Stimulated activated CD4-positive, alpha-beta T cell treated with anti-CD3 and anti-CD28 coated beads, Interleukin-2, amount 100 ng/mL, for 48 hours (primary cell): ENCODE measurements at places on chromosomes 12 and 14.

DNA sequence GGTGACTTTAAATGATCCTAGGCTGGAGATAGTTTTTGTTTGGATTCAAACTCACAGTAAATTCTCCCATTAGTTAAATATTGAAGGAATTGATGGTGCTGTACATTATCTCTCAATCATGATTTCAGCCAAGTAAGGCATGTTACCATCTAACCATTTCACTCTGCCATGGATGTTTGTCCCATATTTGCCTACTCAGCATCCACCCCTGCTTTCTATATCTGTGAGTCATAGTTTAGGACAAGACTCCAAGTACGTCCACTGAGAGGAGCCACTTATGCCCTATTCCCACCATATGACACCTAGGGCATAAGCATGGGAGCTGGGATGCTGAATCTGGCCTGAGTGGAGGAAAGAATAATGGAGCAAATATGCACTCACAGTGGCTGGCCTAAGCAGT lies 155.2 kb downstream of the RPL10L start:
- no peak for DNase-seq

DNA sequence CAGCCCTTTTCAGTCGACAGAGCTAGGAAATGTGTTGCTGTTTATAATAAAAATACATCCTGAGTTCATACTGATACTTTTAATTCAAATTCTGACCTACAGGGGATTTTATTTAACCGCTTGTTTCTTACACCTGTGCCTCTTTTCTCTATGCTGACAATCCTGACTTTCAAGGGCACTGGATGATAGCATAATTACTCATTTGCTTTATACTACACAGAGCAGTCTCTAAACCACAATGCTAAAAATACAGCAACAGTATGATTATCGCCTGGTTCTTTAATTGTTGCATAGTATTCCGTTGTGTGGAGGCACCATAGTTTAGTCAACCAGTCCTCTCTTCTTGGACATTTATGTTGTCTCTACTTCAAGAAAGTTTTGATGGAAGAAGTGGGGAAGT lies 372.9 kb downstream of the DPF3 start:
- no peak for DNase-seq

GRCh38 chr12:26266881-26267280 lies 71.5 kb downstream of the SSPN start:
- no peak for DNase-seq

DNA sequence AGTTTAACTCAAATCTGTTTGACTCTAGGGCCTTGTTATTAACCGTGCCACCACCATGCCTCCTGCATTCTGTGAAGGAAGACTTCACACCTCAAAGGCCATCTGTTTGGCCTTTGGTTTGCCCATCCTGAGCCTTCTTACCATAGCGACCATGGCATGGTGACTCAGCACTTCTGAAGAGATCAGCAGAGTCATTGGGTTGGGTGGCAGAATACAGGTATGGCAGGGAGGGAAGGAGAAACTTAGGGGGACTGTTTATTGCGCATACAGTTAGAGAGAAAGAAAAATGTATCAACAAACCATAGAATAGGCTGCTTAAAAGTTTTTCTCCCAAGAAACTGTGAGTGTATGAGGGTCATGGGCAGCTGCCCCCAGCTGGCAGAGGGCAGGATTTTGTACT lies 49.2 kb downstream of the DAD1 start:
- no peak for DNase-seq

- peak; percentile 39 for DNase-seq
Measured at GRCh38 chr12:67827820-67828383, 161.3 kb upstream of the IFNG-AS1 start.

DNA sequence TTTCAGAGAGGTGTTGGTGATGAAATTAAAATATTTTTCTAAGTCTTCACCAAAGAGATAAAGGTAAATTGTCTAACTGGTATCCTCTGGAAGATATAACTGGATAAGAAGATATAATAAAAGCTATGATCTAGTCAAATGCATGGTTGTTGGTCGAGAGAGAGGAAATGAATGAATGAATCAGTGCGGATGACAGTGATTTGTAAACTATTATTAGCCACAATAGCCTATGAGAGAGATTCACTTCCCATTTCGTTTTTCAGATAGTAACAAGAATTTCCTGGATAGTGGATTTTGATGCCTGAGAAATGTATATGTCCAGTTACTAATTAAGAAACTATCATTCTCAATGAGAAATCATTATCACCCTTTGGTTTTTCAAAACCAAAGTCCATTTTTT lies 63.1 kb downstream of the HEATR5A start:
- no peak for DNase-seq

- no peak for DNase-seq
Measured at GRCh38 chr12:122381021-122381420, 41.4 kb downstream of the CLIP1 start.

DNA sequence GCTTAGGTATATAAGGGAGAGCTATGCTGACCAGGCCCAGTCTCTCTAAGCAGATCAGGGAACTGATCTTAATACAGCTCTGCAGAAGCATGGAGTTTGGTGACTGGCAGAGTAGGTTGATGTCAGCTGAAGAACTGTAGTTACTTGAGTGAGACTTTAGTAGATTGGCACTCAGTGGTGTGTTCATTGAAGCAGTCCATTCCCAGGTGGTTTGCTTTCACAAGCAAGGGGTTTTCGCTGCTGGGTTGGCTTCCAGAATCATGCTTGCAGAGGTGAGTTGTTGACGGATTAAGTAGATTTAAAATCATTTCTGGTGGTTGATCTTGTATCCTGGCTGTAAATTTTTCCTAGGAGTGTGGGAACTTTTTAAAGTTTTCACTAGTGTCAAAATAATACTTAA lies 6.5 kb upstream of the DHRS7 start:
- no peak for DNase-seq

DNA sequence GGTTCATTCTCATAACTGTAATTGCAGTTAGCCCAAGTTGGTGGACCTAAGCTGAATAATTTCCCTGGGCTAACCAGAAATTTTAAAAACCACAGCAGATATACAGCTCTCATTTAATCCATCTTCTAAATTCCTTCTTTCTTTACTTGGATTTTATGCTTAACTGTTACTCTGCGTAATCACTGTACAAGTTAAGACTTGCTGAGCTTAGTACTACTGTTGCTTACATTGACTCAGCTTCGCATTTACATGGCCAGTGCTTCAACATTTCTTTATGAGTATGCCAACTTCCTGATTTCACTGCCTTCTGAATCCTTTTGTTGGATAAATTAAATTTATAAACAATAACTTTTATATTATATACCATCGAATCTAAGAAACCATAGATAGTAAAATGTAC lies 147.4 kb downstream of the SLC38A4 start:
- DNase-seq, result no peak

GRCh38 chr14:26621807-26622560 lies 24.2 kb upstream of the NOVA1 start:
- no peak for DNase-seq

- DNase-seq, result no peak
Measured at GRCh38 chr12:9625019-9625418, 17.3 kb upstream of the KLRB1 start.

GRCh38 chr12:1835211-1836131 lies 15.1 kb downstream of the LRTM2 start:
- no peak for DNase-seq

GRCh38 chr12:121326996-121327674 lies 25.1 kb downstream of the ANAPC5 start:
- DNase-seq, result no peak

- DNase-seq, result no peak
Measured at GRCh38 chr12:131753005-131753404, 42.1 kb downstream of the SFSWAP start.

- no peak for DNase-seq
Measured at GRCh38 chr12:132469423-132469822, 20.5 kb upstream of the FBRSL1 start.

- no peak for DNase-seq
Measured at GRCh38 chr12:10205220-10205807, 7.4 kb upstream of the GABARAPL1 start.

DNA sequence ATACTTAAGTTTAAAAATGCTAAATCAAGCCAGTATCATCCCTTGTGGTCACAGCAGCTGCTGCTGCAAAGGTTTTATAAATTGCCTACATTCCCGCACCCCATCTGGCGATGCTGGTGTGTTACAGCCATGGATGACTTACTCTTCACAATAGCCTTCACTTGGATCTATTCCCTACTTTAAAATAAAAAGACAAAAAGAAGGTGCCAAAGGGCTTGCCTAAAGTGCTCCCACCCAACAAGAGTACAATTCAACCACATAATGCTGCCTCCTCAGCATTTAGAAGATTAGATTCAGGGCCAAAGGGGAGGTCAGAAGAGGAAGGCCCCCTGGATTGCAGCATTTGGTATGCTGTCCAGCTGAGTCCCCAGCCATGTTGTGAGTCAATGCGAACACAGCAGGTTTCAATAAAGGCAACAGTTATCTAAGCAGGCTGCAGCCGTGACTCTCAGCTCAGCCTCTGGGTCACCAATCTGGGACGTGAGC lies 176.1 kb downstream of the DAD1 start:
- DNase-seq, result no peak

GRCh38 chr12:122918827-122919226 lies 22.9 kb upstream of the VPS37B start:
- DNase-seq, result no peak

GRCh38 chr12:112375105-112375504 lies 7.1 kb downstream of the HECTD4 start:
- DNase-seq, result no peak

GRCh38 chr14:94571395-94571794 lies 9.8 kb upstream of the SERPINA5 start:
- no peak for DNase-seq

DNA sequence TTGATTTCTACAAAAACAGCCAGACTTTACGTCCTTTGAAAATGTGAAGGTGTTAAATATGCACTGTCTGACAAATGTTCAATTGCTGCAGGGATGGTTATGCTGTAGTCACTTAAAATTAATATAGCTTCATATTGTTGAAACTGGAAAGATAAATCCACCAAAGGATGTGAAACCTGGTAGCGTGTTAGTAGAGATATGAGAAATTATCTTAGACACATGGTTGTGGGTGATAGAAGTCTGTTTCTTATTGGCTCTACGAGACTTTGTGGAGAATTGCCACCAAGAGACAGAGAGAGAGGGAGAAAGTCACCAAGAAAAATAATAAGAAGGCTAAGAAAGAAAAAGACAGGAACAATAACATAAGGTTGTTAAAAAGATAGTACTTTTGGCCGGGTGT lies 2.6 kb upstream of the CAPRIN2 start:
- no peak for DNase-seq

- DNase-seq, result no peak
Measured at GRCh38 chr12:4148418-4149056, 125.0 kb upstream of the CCND2 start.

GRCh38 chr12:45989721-45990467 lies 480 bp downstream of the SCAF11 start:
- DNase-seq, result peak; percentile 45

- DNase-seq, result no peak
Measured at GRCh38 chr14:69370061-69370460, 28.0 kb downstream of the ERH start.

GRCh38 chr12:48119078-48119833 lies at the start of gene PFKM:
Gene PFKM (plus strand): TSS chr12:48119364. CDS start chr12:48122775, 3,411 bp downstream.
- peak; percentile 71 for DNase-seq

DNA sequence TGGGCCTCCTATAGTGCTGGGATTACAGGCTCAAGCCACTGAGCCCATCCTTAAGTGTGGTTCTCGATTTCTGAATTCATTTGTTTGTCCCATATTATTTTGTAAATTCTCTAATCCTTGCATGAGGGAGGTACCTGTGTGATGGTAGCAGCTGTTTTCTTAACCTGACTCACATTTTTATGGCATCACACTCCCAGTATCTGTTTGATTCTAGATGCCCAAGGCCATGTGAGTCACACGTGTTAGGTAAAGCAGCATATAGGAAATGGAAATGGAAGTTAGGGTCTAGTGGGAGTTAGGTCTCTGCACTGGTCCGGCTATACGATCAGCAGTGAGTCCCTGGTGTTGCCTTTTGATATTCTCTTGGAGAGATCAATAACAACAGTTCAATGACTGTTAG lies 198.1 kb downstream of the ERC1 start:
- DNase-seq, result no peak

DNA sequence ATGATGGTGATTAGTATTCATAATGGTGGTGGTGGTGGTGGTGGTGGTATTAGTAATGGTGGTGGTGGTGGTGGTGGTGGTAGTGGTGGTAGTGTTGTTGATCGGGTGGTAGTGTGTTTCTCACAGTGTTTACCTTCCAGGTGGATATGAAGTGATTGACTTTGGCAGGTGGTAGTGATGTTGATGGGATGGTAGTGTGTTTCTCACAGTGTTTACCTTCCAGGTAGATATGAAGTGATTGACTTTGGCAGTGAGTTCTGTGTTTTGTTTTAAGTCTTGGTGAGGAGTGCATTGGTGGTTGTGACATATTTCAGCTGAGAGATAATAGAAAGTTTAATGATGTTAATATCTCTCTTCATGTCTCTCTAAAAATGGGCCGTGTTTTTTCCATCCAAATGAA lies 189.4 kb downstream of the TMTC2 start:
- no peak for DNase-seq

GRCh38 chr12:50314636-50315312 lies 31.5 kb upstream of the LIMA1 start:
- no peak for DNase-seq

DNA sequence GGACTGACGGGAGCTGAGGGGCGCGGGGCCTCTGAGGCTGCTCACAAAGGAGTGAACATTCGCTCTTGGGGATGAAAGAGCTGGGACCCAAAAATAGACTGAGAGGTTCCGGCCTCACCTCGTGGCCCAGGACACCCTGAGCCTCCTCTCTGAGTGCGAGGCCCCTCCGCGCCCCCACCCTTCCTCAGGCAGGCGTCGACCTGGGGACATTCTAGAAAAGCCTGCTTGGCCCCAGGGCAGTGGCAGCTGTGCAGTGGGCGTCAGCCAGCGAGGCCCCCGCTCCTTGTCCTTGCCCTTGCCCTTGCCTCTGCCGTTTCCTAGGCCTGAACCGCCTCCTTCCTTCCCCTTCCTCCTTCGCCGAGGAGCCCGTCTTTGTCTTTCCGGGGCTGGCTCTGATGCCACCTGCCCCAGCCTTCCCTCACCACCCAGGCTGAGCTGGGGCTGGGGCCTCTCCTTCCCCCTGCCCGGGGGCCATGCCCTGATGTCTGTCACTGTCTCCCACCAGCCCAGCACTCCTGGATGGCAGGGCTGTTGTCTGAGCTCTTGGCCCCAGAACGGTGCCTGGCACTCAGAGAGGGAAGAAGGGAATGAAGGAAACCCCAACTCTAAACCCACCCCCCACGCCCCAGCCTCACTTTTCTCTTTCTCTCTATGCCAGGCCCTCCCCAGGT lies 208.2 kb upstream of the RTL1 start:
- DNase-seq, result no peak

- no peak for DNase-seq
Measured at GRCh38 chr12:51677284-51677968, 86.4 kb downstream of the SCN8A start.

DNA sequence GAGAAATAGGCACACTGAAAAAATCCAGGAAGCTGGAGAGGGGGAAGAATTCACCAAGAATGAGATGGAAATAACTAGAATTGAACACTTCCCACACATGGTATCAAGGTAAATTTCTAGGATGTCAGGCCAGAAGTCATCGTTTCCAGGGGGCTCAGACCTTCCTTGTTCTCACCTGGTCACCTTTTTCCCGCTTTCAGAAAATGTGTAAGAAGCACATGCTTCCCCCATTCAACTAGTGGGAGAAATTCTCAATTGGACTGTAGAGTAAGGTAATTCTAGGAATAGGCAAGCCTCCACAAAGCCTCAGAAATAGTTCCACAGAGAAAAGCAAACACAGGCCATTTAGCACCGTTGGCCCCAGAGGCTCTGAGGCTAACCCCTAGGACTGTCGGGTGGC lies 2.8 kb upstream of the PTMS start:
- DNase-seq, result no peak
